ENCODE measurements at places on chromosomes 13 and 19. TPM values are rescaled to one million over a fixed set of nuclear protein-coding genes. Genes with fewer than 3 reads are reported as not detected.

- DNase-seq, result no peak
Measured at GRCh38 chr13:33480561-33480960, 195.0 kb upstream of the STARD13 start.

- no peak for DNase-seq
Measured at GRCh38 chr13:81377921-81378320, 1037.0 kb upstream of the SPRY2 start.

DNA sequence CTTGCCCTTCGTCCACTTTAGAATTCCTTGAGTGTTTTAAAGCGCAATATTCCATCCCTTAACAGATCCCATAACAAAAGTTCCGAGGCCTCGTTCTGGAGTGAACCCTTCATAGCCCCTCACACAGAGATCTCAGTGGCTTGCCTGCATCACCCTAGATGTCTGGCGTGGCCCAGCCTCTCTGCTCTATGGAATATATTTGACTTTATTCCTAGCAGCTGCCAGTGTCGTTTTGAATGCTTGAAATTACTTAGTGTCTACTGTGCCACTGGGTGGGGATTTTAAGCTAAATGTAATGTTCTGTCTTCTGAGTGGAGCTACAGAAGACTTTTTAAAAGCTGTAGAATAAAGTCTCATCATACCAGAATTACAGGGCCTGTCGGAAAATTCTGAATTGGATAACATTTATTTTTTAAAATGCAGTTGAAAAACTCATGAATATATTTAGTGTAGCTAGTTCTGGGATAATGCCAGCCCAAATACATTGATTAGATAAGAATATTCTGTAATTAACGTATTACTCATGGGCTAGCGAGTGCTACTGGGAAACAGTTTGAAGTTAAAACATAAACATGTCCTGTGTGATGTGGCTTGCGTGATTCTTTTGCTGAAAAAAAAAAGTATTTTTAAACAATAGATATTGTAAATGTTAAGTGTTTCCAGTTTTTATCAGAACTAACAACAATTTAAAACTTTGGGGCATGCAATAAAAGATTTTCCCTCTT, 111.8 kb downstream of the ESD start:
- no peak for DNase-seq

The SPRYD7 gene
- total RNA-seq, result 6.2 TPM

The DIRAS1 gene
- total RNA-seq, result 0.09 TPM

The UBE2L5 gene
- not detected for total RNA-seq

DNA sequence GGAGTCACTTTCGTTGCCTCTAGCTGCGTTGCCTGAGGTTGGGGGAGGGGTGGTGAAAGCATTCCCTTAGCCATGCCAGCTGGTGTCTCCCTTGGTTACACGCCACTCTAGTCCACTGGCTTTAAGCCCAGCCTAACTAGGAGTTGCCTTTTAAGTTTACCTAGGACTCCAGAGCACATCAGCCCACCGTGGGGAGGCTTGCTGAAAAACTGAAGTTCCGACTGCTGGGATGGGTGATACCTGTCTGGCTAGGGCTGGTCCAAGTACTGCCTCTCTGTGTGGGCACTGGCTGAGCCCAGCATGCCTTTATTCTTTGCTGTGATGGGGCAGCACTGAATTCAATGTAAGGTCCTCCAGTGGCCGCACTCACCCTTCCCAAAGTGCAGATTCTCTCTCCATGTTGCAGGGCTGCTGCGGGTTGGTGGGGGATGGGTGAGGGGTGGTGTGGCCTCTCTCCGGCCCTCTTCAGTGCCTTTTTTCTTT, 11.8 kb upstream of the CEACAM1 start:
- peak; percentile 15 for DNase-seq

The VN1R4 gene
- total RNA-seq, result not detected

DNA sequence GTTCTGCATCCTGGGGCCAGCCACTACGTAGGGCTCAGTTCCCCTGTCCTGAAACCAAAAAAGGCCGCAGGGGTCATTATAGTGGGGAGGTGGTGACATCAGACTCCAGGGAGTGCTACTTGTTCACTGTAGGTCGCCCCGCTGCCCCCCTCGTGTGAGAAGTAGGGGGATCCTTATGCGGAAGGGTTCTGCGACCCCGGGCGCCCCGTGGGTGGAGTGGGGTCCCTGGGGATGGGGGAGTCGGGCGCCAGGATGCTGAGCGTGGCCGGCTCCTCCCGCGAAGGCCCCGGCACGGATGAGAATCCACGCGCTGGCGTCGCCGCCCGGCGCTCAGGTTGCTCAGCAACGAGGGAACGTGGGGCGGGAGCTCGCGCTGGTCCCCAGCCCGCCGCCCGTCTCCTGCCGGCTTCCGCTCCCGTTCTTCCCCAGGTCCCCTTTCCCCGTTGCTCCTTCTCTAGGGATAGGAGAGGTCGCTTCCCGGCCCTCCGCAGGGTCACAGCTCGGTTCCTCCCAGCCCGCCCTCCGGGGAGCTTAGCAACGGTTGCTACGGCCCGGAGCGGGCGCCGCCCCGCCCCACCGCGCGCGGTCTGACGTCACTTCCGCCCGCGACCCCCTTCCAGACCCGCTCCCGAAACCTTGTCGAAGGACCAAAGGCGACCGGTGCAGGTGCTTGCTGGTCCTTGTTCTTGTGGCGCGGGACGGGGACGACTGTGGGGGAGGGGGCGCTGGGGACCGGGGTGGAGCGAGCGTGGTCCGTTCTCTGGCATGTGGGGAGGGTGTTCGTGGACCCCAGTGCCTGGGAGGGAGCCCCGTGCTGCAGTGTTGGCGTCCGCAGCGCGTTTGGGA, at the start of gene NAT14:
TSS of gene NAT14 (plus strand) at position 596 of the 846 bp plus-strand sequence. CDS start 521 bp downstream, outside the sequence.
- DNase-seq, result peak; percentile 66

The SIGLECL1 gene
- total RNA-seq, result not detected

The MBNL2 gene
- 250 TPM for total RNA-seq

DNA sequence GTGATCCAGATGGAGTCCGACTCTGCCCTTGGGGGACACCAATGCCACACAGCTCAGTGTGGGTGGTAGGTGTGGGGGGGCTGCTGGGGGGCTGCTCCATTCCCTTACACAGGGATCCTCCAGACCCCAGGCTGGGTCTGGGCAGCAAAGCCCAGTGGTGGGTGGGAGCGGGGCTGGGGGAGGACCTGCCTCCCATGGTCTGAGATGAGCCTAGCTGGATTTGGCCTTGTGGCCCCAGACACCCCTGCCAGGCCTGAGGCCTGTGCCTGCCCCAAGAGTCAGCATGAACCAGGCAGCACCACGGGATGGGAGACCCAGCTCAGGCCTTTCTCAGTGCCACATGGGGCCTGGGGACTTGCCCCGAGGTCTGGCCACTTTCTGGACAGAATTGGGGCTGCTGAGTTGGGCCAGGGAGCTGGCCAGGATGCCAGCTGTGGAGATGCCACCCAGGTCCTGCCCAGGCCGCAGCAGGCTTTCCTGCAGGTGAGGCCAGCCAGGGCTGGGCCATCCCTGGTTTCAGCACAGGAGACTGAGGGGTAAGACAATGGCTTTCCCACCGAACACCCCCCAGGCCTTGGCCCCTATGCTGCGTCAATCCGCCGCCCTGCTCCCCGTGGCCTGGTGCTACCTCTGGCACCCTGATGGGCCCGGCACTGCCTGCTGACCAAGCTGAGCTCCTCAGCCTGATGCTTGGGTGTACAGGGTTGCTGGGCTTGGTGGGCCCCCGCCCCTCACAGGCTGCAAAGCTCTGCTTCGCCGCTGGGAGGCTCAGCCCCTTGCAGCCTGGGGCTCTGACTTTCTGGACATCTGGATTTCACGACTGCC, 24.2 kb downstream of the CEBPG start:
- DNase-seq, result no peak

DNA sequence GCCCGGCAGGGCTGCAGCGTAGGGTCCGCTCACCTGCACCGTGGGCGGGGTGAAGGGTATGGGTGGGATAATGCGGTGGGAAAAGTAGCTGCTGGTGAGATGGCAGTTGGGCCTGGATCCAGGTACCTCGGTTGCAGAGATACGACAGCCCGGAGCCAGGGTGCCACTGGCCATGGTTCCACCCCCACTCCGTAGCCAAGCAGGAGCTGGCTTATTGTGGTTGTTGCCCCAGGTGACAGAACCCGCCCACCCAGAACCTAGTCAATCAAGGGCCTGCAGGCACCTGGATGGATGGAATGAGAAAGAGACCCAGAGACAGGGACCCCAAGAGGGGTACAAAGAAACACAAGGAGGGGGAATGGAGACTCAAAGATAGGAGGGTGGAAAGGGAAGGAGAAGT, 3.5 kb upstream of the LHB start:
- DNase-seq, result no peak

The ZNF20 gene
- 4.4 TPM for total RNA-seq

GRCh38 chr19:8132858-8133458, 16.4 kb downstream of the FBN3 start:
- DNase-seq, result no peak

The KLK3 gene
- total RNA-seq, result 0.98 TPM

- no peak for DNase-seq
Measured at GRCh38 chr13:46385946-46386345, 1.1 kb downstream of the RUBCNL start.

The POU2F2 gene
- 3.2 TPM for total RNA-seq

GRCh38 chr13:45219123-45219891, 18.5 kb upstream of the KCTD4 start:
- peak; percentile 29 for DNase-seq

DNA sequence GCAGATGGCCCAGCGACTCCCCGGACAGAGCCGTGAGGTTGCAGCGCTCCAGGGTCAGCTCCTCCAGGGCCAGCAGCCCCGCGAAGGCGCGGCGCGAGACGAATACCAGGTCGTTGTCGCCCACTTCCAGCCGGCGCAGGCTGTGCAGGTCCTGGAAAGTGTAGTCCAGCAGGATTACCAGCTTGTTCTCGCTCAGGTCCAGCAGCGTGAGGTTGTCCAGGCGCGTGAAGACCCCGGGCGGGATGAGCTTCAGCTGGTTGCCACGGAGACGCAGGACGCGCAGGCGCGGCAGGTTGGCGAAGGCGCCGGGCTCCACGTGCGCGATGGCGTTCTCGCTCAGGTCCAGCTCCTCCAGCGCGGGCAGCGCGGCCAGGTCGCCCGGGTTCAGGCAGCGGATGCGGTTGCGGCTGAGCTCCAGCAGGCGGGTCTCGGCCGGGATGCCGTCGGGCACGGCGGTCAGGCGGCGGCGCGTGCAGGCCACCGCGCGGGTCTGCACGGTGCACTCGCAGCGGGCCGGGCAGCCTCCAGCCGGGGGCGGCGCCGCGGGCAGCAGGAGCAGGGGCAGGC, 9.3 kb upstream of the PEAK3 start:
- no peak for DNase-seq

GRCh38 chr13:22061806-22062391, 391.0 kb downstream of the FGF9 start:
- no peak for DNase-seq

GRCh38 chr19:11382898-11383705, 1.0 kb downstream of the EPOR start:
- DNase-seq, result peak; percentile 76

DNA sequence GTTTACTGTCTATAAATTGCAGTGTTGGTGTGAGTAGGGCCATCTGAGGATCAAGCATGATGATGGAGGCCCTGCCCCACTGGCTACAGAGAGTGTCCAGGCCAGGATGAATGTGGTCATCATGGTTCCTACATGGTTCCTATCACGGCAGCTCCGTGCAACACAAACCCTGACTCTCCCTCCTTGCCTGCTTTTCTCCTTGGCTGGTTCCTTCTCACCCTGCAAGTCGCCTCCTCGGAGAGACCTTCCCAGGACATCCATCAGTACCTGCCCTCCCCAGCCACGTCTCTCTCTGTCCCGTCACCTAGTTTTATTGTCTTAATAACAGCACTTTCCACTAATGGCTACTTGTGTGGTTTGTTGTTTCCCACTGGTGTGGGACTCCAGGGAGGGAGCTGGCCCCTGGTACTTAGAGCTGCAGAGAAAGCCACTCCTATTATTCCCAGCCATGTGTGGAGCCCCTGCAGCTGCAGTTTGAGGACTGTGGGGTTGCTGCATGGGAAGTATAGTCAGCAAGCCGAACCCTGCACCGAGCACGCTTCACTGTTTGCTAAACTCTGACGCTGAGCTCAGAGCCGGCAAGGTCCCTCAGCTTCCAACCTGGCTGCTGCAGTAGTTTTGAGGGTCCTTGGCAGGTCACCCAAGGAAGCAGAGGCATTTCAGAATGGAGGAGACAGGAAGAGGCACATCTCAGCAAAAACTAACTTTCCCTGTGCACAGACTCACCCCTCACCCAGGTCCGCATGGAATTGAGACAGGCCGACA, 146.4 kb upstream of the VSTM2B start:
- DNase-seq, result no peak

DNA sequence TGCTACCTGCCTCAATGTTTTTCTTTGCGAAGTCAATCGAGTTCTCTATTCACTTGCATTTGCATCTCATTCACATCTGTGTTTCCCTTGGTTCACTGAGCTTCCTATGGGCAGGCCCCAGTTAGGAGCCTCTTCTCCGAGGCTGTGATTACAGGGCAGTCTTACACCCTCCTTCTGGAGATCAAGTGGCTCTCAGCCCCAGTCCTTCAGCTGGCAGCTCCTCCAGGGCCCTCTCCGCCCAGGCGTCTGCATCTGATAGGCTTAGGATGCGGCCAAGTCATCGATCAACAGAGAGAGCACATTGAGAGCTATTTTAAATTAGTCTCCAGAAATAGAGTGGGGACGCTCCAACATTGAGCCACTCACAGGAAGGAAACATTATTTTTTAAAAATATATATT, 44.2 kb downstream of the MBNL2 start:
- DNase-seq, result no peak

DNA sequence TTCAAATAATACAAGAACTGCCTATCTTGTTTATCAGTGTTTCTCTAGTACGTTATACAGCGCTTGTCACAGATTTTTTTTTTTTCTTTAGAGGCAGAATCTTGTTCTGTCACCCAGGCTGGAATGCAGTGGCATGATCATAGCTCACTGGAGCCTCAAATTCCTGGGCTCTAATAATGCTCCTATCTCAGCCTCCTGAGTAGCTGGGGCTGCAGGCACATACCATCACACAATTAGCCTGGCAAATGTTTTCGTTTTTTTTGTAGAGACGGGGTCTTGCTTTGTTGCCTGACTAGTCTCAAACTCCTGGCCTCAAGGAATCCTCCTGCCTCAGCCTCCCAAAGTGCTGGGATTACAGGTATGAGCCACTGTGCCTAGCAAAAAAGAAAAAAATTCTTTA, 66.0 kb upstream of the FREM2 start:
- DNase-seq, result no peak

DNA sequence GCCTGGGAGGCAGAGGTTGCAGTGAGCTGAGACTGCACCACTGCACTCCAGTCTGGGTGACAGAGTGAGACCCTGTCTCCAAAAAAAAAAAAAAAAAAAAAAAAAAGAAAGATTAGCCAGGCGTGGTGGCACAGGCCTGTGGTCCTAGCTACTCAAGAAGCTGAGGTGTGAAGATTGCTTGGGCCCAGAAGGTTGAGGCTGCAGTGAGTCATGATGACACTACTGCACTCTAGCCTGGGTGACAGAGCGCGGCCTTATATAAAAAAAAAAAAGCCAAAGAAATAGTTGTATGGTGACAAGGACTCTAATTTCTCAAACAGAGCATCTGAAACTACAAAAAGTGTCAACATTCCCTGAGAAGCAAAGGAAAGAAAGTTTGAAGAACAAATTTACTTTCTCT, 3.4 kb downstream of the PBX4 start:
- DNase-seq, result no peak

- no peak for DNase-seq
Measured at GRCh38 chr13:93984876-93985275, 494.6 kb downstream of the DCT start.

The NACC1 gene
- total RNA-seq, result 54.8 TPM

GRCh38 chr13:35797991-35798390, 321.5 kb upstream of the MAB21L1 start:
- DNase-seq, result no peak

GRCh38 chr13:114148521-114148855, 16.1 kb upstream of the RASA3 start:
- no peak for DNase-seq

Data from adrenal gland (tissue), 19 donors.